ENCODE measurements at places on chromosomes 12 and 14.

DNA sequence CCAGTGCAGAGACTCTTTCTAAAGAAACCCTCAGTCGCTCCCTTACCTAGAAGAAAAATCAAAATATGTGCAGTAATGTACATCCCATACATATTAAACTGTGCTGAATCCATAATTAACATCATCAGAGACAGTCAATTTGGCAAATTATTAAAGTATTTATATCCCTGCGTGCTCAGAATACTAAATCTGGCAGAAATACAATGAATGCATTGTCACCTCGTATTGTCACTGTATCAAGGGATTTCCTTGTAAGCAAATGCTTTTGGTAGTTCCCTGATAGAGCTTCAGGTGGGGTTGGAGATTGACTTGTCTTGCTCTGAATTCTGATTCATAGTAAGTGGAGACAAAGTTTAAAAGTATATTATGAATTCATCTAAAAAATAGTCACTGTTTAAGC is 319.1 kb downstream of the PPFIA2 start:
- no peak for DNase-seq

DNA sequence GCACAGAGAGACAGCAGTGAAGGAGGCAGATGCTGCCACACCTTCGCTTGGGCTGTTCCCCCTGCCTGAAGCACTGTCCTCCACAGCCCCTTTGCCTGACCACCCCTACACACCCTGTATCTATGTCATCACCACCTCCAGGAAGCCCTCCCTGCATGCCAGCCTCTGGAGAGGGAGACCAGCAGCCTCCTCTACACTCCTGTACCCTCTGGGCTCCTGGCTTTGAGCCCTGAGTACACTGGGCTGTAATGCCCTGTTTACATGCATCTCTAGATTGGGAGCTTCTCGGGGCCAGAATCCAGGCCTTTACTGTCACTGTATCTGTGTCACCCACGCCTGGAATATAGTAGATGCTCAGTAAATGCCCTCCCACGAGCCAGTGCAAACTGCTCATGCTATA is 5.9 kb upstream of the TMEM119 start:
- no peak for DNase-seq

GRCh38 chr12:51836041-51836826 is 12.3 kb downstream of the FIGNL2 start:
- DNase-seq = no peak

- no peak for DNase-seq
Observed at GRCh38 chr14:72254937-72255472, 322.8 kb downstream of the RGS6 start.

Measured in breast epithelium (tissue), 4 donors.